ENCODE measurements at places on chromosomes 4 and X. TPM values are rescaled to one million over a fixed set of nuclear protein-coding genes. Genes with fewer than 3 reads are reported as not detected.

Gene RBM46
- not detected for total RNA-seq

Gene UGT2B15
- not detected for total RNA-seq

Gene GATA1
- total RNA-seq = not detected

Gene MAGEA11
- total RNA-seq = not detected

Gene SH3RF1
- total RNA-seq = 9.3 TPM

Gene ZNF157
- total RNA-seq = 0.25 TPM

Gene HDX
- 4.1 TPM for total RNA-seq

Gene GCNA
- 3.0 TPM for total RNA-seq

Gene CITED1
- 0.55 TPM for total RNA-seq

Gene IL3RA
- 5.0 TPM for total RNA-seq

DNA sequence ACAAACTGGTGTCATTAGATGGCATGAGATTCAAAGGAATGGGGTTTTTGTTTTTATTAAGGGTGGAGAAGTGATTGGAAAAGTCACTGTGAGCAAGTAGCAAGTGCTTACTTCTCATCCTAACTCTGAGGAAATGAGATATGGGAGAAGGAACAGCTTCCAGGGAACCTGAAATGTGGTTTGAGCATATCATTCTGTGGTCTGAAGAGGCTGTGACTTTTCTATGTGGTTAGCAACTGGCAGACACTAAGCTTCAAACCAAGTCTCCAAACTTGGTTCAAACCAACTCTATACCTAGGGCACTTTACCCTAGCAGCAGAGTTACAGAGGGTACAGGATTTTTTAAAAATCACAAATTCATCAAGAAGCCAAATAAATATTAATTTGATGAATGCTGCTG, 58.2 kb downstream of the DCLK2 start:
- H3K27me3 ChIP-seq = no peaks in the 10 kb centered on the region
- peaks cover 5% of the 10 kb centered on the region for H3K4me1 ChIP-seq
- no peak overlapping the region for H3K4me3 ChIP-seq
- H3K36me3 ChIP-seq = no peaks in the 10 kb centered on the region
- H3K27ac ChIP-seq = no peak overlapping the region

- no peak for DNase-seq
- no peak overlapping the region for H3K27ac ChIP-seq
- H3K27me3 ChIP-seq = peaks cover under 1% of the 10 kb centered on the region
- no peaks in the 10 kb centered on the region for H3K4me1 ChIP-seq
- H3K4me3 ChIP-seq = no peak overlapping the region
Measured at GRCh38 chrX:38154340-38154739, 66.3 kb downstream of the SRPX start.

DNA sequence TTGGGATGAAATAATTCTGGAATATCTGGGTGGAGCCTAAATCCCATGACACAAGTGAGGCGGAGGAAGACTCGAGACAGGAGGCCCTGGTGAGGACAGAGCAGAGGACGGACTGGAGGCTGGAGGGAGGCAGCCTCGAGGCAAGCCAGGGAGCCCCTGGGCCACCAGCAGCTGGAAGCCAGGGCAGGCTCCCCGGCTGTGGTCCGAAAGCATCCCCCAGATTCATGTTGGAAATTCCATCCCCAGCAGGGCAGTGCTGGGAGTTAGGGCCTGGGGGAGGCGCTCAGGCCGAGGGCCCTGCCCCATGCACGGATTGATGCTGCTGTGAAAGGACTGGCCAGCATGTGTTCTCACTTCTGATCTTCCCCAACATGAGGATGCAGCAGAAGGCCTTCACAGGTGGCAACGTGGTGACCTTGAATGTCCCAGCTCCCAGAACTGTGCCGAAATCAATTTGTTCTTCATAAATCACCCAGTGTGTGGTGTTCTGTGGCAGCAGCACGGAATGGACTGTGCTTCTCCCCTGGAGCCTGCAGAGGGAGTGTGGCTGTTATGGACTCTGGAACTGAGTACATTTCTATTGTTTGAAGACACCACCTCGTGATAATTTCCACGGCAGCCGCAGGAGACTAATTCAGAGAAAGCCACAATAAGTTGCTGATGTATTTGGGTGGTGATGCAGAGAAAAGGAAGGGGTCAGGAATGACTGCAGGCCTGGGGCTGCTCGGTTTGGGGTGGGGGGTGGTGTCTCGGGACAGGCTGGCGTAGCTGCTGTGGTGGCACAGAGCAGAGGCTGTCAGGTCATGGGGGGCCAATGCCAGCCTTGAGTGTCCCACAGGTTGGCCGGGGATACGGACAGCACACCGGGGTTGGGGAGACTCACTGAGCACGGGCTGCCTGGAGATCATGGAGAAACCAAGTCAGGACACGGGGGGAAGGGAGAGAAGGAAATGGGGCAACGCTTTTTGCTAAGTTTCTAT, 56.9 kb downstream of the PCGF3 start:
- no peaks in the 10 kb centered on the region for H3K27me3 ChIP-seq
- H3K36me3 ChIP-seq = peaks cover 54% of the 10 kb centered on the region
- H3K4me1 ChIP-seq = peaks cover 27% of the 10 kb centered on the region
- no peak overlapping the region for H3K27ac ChIP-seq
- no peak overlapping the region for H3K4me3 ChIP-seq

- peak; percentile 21 for DNase-seq
- H3K4me3 ChIP-seq = no peak overlapping the region
- H3K27ac ChIP-seq = no peak overlapping the region
- H3K4me1 ChIP-seq = no peaks in the 10 kb centered on the region
- no peaks in the 10 kb centered on the region for H3K27me3 ChIP-seq
- H3K36me3 ChIP-seq = no peaks in the 10 kb centered on the region
Measured at GRCh38 chrX:109856974-109857373, 123.9 kb upstream of the ACSL4 start.

DNA sequence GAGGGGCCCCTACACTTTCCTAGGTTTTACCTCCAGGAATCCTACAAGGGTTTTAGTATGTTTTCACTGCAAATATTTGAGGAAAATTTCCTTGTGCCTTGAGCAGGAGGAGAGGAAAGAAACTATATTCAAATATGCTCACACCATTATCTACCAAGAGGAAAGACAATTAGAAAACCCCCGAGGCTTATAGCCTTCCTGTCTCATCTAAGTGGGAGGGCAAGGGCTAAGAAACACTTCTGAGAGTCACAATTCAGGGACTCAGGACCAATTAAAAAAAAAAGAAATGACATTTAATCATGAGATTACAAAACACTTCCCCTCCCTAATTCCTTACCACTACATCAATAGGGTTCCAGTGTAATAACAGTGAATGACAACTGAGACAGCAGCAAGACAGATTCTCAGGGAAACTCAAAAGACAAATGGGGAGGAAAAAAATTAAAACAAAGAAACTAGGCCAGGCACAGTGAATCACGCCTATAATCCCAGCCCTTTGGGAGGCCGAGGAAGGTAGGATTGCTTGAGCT, 45.6 kb downstream of the ATRX start:
- no peaks in the 10 kb centered on the region for H3K27me3 ChIP-seq
- H3K36me3 ChIP-seq = no peaks in the 10 kb centered on the region
- no peak overlapping the region for H3K4me3 ChIP-seq
- H3K4me1 ChIP-seq = no peaks in the 10 kb centered on the region
- DNase-seq = no peak

DNA sequence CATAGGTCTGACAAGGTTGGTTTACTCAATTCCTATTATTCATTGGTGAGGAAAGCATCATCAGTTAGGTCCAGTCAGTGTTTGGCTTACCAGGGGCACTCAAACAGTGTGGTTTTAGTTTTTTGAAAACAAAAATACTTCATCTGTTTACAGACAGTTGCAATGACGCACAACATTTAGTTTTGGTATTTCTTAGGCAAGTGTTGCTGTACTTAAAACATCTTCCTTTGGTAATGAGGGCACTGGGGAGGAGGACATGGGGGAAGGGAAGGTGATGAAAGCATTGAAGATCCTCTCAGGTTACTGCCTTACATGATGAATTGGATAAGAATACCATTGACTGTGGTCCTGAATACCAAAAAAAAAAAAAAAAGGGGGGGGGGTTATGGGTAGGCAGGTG, 93.7 kb upstream of the MAOA start:
- no peaks in the 10 kb centered on the region for H3K4me1 ChIP-seq
- H3K27me3 ChIP-seq = peaks cover 1% of the 10 kb centered on the region
- no peak for DNase-seq
- no peak overlapping the region for H3K4me3 ChIP-seq
- H3K36me3 ChIP-seq = no peaks in the 10 kb centered on the region

GRCh38 chr4:2254665-2255500, 7.0 kb downstream of the MXD4 start:
- H3K27me3 ChIP-seq = no peaks in the 10 kb centered on the region
- H3K4me1 ChIP-seq = peaks cover 47% of the 10 kb centered on the region
- peak overlapping the region; percentile 98 for H3K27ac ChIP-seq
- H3K36me3 ChIP-seq = peaks cover 61% of the 10 kb centered on the region

GRCh38 chrX:48945517-48946348, 11.7 kb downstream of the OTUD5 start:
- H3K36me3 ChIP-seq = no peaks in the 10 kb centered on the region
- no peak overlapping the region for H3K27ac ChIP-seq
- H3K4me1 ChIP-seq = no peaks in the 10 kb centered on the region
- H3K4me3 ChIP-seq = no peak overlapping the region

- DNase-seq = no peak
- H3K27ac ChIP-seq = no peak overlapping the region
- no peaks in the 10 kb centered on the region for H3K4me1 ChIP-seq
- no peak overlapping the region for H3K4me3 ChIP-seq
- no peaks in the 10 kb centered on the region for H3K27me3 ChIP-seq
- H3K36me3 ChIP-seq = no peaks in the 10 kb centered on the region
Measured at GRCh38 chrX:150199181-150199580, 163.9 kb upstream of the MAMLD1 start.

GRCh38 chrX:69237236-69237635, 72.0 kb upstream of the PJA1 start:
- no peak overlapping the region for H3K4me3 ChIP-seq
- peaks cover 22% of the 10 kb centered on the region for H3K27me3 ChIP-seq
- H3K36me3 ChIP-seq = no peaks in the 10 kb centered on the region
- H3K27ac ChIP-seq = no peak overlapping the region
- no peaks in the 10 kb centered on the region for H3K4me1 ChIP-seq

- no peak overlapping the region for H3K4me3 ChIP-seq
- no peaks in the 10 kb centered on the region for H3K4me1 ChIP-seq
Measured at GRCh38 chr4:74632634-74633033, 161.7 kb downstream of the BTC start.

GRCh38 chrX:101677028-101677427, 17.4 kb upstream of the ARMCX2 start:
- peaks cover 18% of the 10 kb centered on the region for H3K27me3 ChIP-seq
- H3K4me1 ChIP-seq = no peaks in the 10 kb centered on the region
- H3K4me3 ChIP-seq = no peak overlapping the region
- DNase-seq = no peak
- no peak overlapping the region for H3K27ac ChIP-seq
- no peaks in the 10 kb centered on the region for H3K36me3 ChIP-seq

DNA sequence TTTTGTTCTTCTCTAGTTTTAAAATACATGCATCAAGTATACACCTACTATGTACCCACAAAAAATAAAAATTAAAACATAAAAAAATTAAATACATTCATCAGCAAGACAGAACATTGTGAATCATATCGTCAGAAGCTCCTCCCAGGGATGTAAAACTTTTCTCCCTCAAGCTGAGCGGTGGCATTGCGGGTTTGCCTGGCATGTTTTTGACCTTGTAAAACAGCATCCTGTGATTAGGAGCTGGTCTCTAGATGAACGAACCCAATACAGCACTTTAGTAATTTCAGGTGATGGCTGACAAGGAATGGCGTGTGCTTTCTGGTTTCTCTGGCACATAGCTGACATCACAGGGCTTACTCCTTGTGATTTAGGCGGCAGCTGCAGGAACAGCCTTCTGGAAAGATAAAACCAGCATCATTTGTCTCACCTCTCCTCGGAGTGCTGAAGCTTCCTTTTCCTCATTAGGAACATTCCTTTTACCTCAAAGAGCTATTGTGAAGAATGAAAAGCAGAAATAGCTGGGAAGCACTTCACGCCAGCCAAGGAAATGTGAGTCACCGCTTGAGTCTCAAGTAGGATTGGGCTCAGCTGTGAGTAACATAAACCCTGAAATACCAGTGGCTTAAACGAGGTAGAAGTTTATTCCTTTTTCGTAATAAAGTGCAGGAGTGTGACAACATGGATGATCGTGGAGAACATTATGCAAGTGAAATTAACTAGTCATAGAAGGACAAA, 44.3 kb downstream of the NYX start:
- no peak overlapping the region for H3K4me3 ChIP-seq
- no peak overlapping the region for H3K27ac ChIP-seq
- H3K36me3 ChIP-seq = no peaks in the 10 kb centered on the region
- no peaks in the 10 kb centered on the region for H3K4me1 ChIP-seq
- no peak for DNase-seq
- H3K27me3 ChIP-seq = peaks cover 5% of the 10 kb centered on the region

DNA sequence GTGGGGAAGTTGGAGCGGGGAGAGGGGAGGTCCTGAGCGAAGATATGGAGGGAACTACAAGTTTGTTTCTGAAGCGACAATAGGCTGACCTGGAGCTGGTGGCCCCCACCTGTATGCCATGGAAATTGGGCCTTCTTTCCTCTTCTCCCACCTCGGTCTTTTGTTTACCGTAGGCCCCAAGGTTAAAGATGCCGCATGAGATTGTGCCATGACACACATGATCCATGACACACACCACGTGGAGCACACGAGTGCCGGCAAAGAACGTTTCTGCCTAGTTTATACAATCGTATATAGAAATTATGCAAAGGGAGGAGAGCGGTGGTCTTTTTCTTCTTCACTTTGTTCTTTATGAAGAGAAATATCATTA, 408 bp downstream of the TMEM33 start:
- H3K27ac ChIP-seq = peak overlapping the region; percentile 76
- H3K36me3 ChIP-seq = no peaks in the 10 kb centered on the region
- no peak for DNase-seq
- H3K4me1 ChIP-seq = peaks cover 28% of the 10 kb centered on the region
- no peaks in the 10 kb centered on the region for H3K27me3 ChIP-seq
- peak overlapping the region; percentile 93 for H3K4me3 ChIP-seq

- no peak overlapping the region for H3K27ac ChIP-seq
- no peaks in the 10 kb centered on the region for H3K4me1 ChIP-seq
- H3K36me3 ChIP-seq = no peaks in the 10 kb centered on the region
- no peak overlapping the region for H3K4me3 ChIP-seq
- no peaks in the 10 kb centered on the region for H3K27me3 ChIP-seq
Measured at GRCh38 chr4:110278127-110278526, 79.7 kb upstream of the ELOVL6 start.

DNA sequence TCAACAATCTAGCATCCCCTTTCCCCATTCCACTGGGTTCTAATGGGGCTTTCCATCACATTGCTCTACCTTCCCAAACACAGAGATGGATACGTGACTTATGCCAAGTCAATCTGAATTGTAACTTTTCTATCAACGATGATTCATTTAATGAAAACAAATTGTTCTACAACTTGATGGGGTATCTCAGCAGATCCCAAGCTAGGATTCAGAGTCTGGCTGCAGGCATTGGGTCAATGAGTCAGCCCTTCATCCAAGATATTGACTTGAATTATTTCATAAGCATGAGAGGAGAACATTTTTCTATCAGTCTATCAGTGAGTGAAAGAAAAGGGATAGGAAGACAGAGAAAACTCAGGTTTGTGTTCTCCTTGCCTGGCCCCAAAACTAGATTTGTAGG, 15.0 kb upstream of the HPGDS start:
- H3K27ac ChIP-seq = no peak overlapping the region
- no peaks in the 10 kb centered on the region for H3K36me3 ChIP-seq
- DNase-seq = no peak

GRCh38 chr4:16187455-16187854, 38.8 kb downstream of the TAPT1 start:
- H3K36me3 ChIP-seq = peaks cover 39% of the 10 kb centered on the region
- H3K4me1 ChIP-seq = peaks cover 4% of the 10 kb centered on the region
- H3K4me3 ChIP-seq = no peak overlapping the region

- peak overlapping the region; percentile 40 for H3K27ac ChIP-seq
- peak; percentile 27 for DNase-seq
- H3K27me3 ChIP-seq = no peaks in the 10 kb centered on the region
- H3K36me3 ChIP-seq = no peaks in the 10 kb centered on the region
- no peak overlapping the region for H3K4me3 ChIP-seq
Measured at GRCh38 chrX:1486749-1487361, 34.1 kb upstream of the ASMTL start.

Measured in adrenal gland (tissue), 19 donors.